ENCODE measurements at places on chromosomes 1 and 21. TPM values are rescaled to one million over a fixed set of nuclear protein-coding genes. Genes with fewer than 3 reads are reported as not detected.

The FAM3B gene
- total RNA-seq: 19.4 TPM

The CHIA gene
- not detected for total RNA-seq

The AMY2A gene
- total RNA-seq: not detected

The ST6GALNAC5 gene
- 18.5 TPM for total RNA-seq

The ZNF593OS gene
- total RNA-seq: not detected

The SLX9 gene
- 24.8 TPM for total RNA-seq

The C1QTNF12 gene
- 3.4 TPM for total RNA-seq

DNA sequence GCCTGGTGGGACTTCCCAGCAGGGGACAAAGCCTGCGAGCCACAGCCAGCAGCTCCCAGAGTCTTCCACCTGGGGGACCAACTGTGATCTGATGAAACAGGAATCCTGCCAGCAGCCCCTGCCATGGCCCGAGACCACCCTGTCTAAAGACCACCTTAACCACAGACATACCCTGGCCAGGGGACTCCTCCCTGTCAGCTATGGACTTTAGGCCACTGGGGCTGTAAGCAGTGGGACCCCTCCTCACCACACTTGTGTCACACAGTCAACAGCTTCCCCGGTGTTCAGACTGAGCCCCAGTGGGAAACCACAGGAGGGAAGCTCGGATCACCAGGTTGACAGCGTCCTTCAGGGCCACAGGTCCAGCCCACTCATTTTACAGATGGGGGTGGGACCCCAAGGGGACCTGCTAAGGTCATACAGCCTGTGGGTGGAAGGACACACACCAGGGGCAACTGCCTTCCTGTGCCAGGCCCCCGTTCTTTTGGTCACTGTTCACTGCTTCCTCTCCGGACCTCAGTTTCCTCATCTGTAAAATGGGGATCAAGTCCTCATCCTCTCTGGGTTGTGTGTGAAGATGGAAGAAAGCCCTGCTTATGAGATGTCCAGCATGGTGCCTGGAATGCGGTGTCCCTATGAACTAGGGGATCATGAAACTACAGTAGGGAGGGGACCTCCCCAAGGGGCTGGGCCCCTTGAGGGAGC is 11.4 kb downstream of the EPHA2 start:
- no peaks in the 10 kb centered on the region for H3K36me3 ChIP-seq
- no peaks in the 10 kb centered on the region for H3K27me3 ChIP-seq
- peaks cover 8% of the 10 kb centered on the region for H3K4me1 ChIP-seq
- no peak overlapping the region for H3K4me3 ChIP-seq
- DNase-seq: no peak

GRCh38 chr1:223207293-223208066 is 64.4 kb upstream of the TLR5 start:
- no peaks in the 10 kb centered on the region for H3K36me3 ChIP-seq
- no peak overlapping the region for H3K27ac ChIP-seq
- no peaks in the 10 kb centered on the region for H3K27me3 ChIP-seq
- no peak overlapping the region for H3K4me3 ChIP-seq
- no peak for DNase-seq
- H3K4me1 ChIP-seq: no peaks in the 10 kb centered on the region

GRCh38 chr1:169989246-169989645 is 85.2 kb downstream of the KIFAP3 start:
- H3K27ac ChIP-seq: no peak overlapping the region
- no peak for DNase-seq
- no peak overlapping the region for H3K4me3 ChIP-seq

DNA sequence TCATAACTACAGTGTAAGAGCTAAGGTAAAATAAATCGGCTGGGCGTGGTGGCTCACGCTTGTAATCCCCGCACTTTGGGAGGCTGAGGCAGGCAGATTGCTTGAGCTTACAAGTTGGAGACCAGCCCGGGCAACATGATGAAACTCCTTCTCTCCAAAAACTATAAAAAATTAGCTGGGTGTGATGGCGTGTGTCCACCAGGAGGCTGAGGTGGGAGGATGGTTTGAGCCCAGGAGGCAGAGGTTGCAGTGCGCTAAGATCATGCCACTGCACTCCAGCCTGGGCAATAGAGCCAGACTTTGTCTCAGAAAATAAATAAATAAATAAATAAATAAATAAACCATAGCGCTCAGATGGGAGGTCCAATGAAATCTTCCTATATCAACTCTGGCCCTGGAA is 16.7 kb upstream of the FAM110D start:
- H3K4me3 ChIP-seq: no peak overlapping the region
- no peak for DNase-seq
- no peaks in the 10 kb centered on the region for H3K4me1 ChIP-seq
- H3K36me3 ChIP-seq: no peaks in the 10 kb centered on the region
- H3K27me3 ChIP-seq: no peaks in the 10 kb centered on the region

DNA sequence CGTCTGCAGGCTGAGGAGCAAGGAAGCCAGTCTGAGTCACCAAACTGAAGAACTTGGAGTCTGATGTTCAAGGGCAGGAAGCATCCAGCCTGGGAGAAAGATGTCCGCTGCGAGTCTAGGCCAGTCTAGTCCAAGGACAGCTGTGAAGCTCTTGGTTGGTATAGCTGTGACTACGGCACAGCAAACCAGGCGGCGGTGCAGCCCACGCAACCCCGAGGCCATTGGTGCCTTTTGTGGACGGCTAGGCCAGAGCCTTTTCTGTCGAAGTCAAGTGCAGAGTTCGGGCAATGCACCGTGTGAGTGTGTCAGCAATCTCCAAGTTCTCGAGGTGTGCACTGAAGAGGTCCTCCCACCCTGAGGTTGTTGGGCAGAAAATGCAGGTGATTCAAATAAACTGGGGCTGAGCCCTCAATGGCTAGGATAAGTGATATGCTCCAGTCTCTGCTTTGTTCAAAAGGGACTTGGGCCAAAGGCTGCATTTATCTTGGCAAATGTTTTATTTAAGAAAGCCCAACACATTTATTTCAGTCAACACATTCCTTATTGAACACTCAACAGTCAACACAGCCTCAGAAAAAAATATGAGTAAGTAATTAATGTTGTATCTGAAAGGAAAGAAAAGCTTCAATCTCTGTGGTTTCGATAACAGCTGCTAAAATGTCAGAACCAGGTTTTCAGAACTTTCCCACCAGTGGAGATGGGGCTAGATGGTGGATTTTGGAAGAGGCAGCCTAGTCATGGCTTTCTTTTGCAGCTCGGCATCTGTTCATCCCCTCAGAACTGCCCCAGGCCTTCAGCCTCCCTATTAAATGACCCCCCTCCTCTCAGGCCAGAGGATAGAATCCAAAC is 78.1 kb upstream of the COX20 start:
- no peak overlapping the region for H3K27ac ChIP-seq
- no peaks in the 10 kb centered on the region for H3K36me3 ChIP-seq
- no peaks in the 10 kb centered on the region for H3K4me1 ChIP-seq
- H3K27me3 ChIP-seq: no peaks in the 10 kb centered on the region
- no peak overlapping the region for H3K4me3 ChIP-seq

DNA sequence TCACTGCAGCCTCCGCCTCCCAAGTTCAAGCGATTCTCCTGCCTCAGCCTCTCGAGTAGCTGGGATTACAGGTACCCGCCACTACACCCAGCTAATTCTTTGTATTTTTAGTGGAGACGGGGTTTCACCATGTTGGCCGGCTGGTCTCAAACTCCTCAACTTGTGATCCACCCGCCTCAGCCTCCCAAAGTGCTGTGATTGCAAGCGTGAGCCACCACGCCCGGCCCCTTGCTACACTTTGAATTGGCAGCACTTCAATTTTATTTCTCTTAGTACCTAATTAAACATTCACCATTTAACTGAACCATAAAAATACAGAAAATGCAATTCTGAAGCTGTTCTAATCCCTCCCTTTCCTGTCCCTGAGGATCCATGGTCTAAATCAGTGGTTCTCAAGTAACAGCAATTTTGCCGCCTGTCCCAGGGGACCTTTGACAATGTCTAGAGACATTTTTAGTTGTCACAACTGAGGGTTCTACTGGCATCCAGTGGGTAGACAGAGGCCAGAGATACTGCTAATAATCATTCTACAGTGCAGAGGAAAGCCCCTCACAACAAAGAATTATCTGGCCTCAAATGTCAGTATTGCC is 4.3 kb upstream of the BCL2L15 start:
- H3K4me1 ChIP-seq: no peaks in the 10 kb centered on the region
- H3K27me3 ChIP-seq: no peaks in the 10 kb centered on the region
- no peaks in the 10 kb centered on the region for H3K36me3 ChIP-seq
- H3K4me3 ChIP-seq: no peak overlapping the region

DNA sequence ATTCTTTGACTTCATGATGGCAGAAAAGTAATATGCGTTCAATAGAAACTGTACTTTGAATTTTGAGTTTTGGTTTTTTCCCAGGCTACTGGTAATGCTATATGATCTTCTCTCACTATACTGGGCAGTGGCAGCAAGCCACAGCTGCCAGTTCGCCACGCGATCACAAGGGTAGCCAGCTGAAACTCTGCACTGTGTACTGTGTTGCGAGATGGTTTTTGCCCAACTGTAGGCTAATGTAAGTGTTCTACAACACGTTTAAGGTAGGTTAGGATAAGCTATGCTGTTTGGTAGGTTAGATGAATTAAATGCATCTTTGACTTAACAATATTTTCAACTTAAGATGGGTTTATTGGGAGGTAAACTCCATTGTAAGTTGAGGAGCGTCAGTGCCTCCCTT is 123.1 kb downstream of the NRDC start:
- no peak overlapping the region for H3K4me3 ChIP-seq
- no peaks in the 10 kb centered on the region for H3K36me3 ChIP-seq
- no peaks in the 10 kb centered on the region for H3K4me1 ChIP-seq
- H3K27ac ChIP-seq: no peak overlapping the region
- DNase-seq: no peak

DNA sequence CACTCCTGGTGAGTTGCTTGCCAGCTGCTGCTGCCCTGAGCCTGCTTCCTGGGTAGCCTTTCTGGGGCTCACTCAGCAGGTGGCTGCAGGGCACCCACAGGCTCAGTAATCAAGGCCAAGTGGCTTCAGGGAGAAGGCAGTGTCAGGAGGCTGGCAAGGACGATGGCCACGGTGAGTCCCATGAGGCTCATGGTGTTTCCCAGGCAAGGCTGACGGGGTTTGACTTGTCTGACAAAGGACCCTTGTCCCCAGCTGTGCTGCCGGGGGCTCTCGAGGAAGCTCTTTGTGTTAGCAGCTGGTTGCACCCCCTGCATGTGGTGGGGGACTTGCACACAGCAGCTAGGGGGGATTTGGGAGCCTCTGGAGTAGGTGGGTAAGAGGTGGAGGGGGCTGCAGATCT is 190.5 kb upstream of the C1orf174 start:
- no peak overlapping the region for H3K27ac ChIP-seq
- no peaks in the 10 kb centered on the region for H3K27me3 ChIP-seq
- H3K4me1 ChIP-seq: no peaks in the 10 kb centered on the region
- no peaks in the 10 kb centered on the region for H3K36me3 ChIP-seq

DNA sequence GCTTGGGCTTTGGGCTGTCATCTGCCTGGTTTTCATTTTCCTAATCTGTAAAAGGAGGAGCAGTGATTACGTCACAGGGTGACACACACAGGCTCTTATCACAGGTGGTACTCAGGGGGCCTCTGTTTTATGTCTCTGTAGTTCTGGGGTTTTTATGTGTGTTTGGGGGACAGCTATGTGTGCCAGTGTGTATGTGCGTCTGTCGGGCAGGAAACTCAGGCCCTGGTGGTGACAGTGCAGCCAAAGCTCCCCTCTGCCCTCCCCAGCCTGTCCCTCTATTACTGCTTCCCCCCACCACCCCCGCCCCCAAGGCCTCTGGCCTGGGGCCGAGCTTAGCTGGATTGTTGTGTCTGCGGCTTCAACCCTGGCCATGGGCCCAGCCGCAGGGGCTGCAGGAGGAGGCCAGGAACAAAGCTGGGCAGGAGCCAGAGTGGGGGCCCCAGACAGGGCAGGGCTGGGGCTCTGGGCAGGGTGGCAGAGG is 13.3 kb downstream of the MFAP2 start:
- H3K36me3 ChIP-seq: peaks cover 12% of the 10 kb centered on the region
- no peak for DNase-seq
- no peaks in the 10 kb centered on the region for H3K27me3 ChIP-seq
- H3K4me3 ChIP-seq: no peak overlapping the region
- no peak overlapping the region for H3K27ac ChIP-seq
- H3K4me1 ChIP-seq: no peaks in the 10 kb centered on the region

DNA sequence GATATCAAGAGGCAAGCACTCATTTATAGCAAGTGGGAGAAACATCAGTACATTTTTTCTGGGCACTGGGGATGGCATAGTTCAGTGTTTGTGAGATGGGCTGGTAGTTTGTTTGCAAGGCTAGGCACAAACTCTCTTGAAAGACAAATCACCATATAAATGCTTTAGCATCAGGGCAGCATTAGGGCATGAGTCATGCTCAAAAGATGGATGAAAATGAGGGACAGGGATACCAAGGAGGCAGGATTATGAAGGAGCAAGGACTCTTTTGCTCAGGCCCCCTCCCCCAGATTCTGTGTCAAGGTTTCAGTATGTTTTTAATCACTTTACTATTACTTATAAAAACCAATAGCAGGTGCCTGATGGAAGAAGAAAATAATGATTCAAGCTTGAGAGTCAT is 43.9 kb upstream of the CAMK1G start:
- H3K4me1 ChIP-seq: no peaks in the 10 kb centered on the region
- no peaks in the 10 kb centered on the region for H3K27me3 ChIP-seq
- H3K27ac ChIP-seq: no peak overlapping the region
- no peaks in the 10 kb centered on the region for H3K36me3 ChIP-seq
- no peak for DNase-seq
- no peak overlapping the region for H3K4me3 ChIP-seq

DNA sequence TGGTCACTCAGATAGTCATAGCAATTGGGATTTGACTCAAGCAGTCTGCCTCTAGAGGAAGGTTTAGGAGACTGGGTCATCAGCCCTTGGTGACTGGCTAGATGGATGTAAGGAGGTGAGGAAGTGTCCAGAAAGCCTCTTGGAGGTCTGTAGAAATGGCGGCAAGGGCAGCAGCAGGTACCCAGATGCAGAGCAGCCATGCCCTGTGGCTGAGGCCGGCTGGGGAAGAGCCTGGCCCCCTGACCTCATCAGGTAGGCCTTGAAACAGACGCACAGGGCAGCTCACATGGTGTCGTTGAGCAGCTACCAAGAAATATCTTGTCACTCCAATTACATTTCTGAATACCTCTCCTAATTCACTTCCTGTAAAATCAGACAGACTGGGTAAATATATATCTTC is 98.2 kb downstream of the DMRTB1 start:
- H3K27ac ChIP-seq: no peak overlapping the region
- H3K36me3 ChIP-seq: no peaks in the 10 kb centered on the region
- H3K4me3 ChIP-seq: no peak overlapping the region

GRCh38 chr1:966135-966703 is at the start of gene PLEKHN1:
Gene PLEKHN1 (plus strand): TSS chr1:966482. CDS start chr1:966532, 50 bp downstream.
- no peaks in the 10 kb centered on the region for H3K27me3 ChIP-seq
- peak within 1 kb of the TSS; percentile 47 for H3K4me3 ChIP-seq
- peaks cover 6% of the 10 kb centered on the region for H3K4me1 ChIP-seq
- peak within 1 kb of the TSS; percentile 89 for H3K27ac ChIP-seq
- DNase-seq: peak; percentile 46

DNA sequence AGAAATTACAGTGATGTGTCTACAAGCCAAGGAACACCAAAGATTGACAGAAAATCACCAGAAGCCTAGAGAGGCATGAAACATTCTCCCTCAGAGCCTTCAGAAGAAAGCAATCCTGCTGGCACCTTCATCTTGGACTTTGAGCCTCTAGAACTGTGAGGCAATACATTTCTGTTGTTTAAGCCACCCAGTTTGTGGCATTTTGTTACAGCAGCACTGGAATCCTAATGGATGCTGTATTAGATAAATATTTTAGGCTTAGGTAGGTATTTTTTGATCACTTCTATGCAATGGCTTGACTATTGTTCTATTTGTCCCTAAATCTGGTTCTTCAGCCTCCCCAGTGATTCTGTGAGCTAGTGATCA is 453.1 kb downstream of the LTN1 start:
- no peak overlapping the region for H3K4me3 ChIP-seq
- no peaks in the 10 kb centered on the region for H3K4me1 ChIP-seq
- no peak overlapping the region for H3K27ac ChIP-seq
- no peaks in the 10 kb centered on the region for H3K36me3 ChIP-seq
- DNase-seq: no peak
